ENCODE measurements at places on chromosomes 2 and 18. TPM values are rescaled to one million over a fixed set of nuclear protein-coding genes. Genes with fewer than 3 reads are reported as not detected.

RAMP1 gene
- 3.9 TPM for polyA plus RNA-seq

- DNase-seq = no peak
Measured at GRCh38 chr2:27705851-27706622, 42.3 kb downstream of the SLC4A1AP start.

DNA sequence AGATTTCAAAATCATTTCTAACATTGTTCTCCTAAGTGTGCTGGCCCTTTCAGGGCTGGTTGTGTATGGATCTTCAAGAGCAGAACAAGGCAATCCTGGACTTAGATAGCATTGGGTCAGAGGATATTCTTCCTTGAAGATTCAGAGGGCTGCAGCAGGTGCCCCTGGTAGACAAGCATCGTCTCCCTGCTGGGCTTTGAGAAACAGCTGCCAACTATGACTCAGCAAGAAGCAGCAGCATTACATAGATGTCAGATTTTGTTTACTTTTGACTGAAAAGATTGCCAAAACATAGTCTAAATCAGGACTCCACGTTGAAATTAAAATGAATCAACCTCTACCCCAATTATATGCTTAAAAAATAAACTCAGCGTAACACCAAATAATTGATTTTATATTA is 618.8 kb downstream of the SOCS6 start:
- DNase-seq = no peak

- DNase-seq = no peak
Measured at GRCh38 chr2:218849721-218850120, 9.9 kb upstream of the WNT6 start.

- DNase-seq = no peak
Measured at GRCh38 chr2:128504246-128505149, 185.8 kb upstream of the HS6ST1 start.

Data from H1 (cell line).